ENCODE measurements at places on chromosomes 5 and 9.

- DNase-seq: no peak
Measured at GRCh38 chr5:173869316-173869715, 18.8 kb upstream of the CPEB4 start.

GRCh38 chr5:54302267-54302687 is 8.1 kb downstream of the ARL15 start:
- DNase-seq: no peak

- DNase-seq: no peak
Measured at GRCh38 chr5:58855851-58856739, 273.2 kb downstream of the RAB3C start.

DNA sequence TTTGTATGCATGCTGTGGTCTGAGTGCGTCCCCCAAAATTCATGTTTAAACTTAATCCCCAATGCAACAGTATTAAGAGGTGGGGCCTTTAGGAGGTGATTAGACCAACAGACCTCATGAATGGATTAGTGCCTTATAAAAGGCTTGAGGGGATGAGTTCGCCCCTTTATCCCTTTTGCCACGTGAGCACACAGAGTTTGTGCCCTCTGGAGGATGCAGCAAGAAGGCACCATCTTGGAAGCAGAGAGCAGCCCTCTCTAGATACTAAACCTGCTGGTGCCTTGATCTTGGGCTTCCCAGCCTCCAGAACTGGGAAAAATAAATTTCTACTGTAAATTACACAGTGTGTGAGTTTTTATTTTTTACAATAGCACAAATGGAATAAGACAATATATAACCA is 177.1 kb upstream of the SPRY4 start:
- DNase-seq: no peak

- no peak for DNase-seq
Measured at GRCh38 chr9:123368536-123369153, 12.6 kb downstream of the CRB2 start.

DNA sequence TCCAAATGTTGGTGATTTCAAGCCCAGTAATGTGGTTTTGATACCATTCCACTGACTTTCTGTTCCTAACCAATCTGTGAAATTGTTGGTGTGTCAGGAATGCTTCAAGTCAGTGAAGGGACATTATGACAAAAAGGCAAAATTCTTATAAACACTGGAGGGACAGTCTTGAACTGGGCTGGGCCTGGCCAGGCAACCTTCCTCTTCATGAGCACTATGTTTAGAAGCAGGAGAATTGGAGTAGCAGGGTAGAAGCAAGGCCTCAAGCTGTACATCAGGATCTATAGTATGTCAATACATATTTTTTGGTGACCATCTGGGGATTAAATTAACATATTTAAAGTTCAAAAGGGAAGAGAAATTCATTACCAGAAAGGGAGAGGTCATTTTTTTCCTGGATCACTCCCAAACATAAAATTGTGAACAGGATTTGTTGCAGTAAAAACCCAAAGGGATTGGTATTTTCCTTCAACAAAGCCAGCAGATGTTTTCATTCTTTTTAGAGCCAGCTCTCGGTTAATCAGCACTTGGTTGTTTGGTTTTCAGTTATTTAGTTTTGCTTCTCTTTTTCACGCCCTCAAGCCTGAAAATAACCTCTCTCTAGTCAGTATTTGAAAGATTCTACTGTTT is 77.9 kb upstream of the PIK3R1 start:
- no peak for DNase-seq

DNA sequence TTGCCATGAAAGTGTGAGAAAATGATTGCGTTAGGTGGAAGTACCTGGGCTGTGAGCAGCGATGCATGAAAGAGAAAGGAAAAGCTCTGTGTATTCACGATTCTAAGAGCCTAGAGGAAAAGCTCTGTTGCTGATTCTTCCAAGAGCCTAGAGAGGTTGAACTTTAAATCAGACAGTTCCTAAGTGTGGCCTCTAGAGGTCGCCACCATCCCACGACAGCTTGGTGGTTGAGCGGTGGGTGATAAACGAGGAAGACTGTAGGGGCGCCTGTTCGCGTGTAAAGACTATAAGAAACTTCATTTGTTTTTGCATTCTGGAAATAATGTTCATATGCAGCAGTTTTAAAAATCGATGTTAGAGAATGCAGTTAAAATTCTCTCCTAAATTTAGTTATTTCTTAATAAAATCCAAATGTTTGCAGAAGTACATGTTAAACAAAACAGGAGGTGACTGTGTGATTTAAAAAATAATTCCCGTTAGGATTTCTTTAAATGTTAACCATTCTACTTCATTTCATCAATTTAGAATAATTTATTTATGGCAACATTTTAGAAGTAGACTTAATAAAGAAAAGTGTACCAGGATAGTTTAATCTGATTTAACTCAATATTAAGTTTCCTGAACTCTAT is 107.7 kb downstream of the TENT4A start:
- DNase-seq: no peak

GRCh38 chr5:174067499-174067898 is 22.0 kb downstream of the NSG2 start:
- no peak for DNase-seq

DNA sequence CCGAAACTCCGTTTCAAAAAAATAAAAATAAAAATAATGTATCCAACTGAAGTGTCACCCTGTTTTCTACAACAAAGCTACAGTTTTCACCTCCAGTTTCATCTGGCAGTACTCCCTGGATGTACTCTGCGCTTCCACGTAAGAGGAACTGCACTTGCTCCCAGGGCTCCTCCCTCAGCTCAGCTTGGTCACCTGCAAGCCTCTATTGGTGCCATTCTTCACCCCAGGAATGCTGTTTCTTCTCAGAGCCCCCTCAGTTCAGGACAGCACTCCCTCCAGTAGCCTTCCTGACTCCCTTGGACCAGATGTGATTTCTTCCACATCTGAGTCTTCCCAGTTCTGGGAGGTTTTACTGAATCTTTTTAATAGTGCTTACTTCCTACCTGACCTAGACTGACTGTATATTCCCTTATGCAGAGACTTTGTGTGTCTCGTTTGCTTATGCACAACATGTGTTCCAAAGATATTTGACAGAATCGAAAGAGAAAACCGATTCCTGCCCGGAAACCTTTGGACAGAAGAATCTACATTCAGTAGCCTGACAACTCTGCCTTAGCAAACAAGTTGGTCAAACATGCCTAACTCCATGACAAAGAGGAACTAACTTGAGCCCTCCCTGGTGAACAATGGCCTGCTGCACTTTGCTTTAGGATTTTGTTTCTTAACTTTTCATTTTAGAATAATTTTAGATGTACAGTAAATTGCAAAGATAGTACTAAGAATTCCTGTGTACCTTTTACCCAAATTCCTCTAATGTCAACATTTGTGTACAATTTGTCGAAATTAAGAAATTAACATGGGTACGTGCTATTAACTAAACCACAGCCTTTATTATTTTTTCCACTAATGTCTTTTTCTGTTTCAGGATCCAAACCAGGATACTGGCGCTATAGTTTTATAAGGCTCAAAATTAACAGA is 814 bp downstream of the CCDC125 start:
- no peak for DNase-seq

- no peak for DNase-seq
Measured at GRCh38 chr9:109411069-109411761, 86.9 kb downstream of the PTPN3 start.

- DNase-seq: no peak
Measured at GRCh38 chr5:156835905-156836304, 14.2 kb upstream of the PPP1R2B start.

DNA sequence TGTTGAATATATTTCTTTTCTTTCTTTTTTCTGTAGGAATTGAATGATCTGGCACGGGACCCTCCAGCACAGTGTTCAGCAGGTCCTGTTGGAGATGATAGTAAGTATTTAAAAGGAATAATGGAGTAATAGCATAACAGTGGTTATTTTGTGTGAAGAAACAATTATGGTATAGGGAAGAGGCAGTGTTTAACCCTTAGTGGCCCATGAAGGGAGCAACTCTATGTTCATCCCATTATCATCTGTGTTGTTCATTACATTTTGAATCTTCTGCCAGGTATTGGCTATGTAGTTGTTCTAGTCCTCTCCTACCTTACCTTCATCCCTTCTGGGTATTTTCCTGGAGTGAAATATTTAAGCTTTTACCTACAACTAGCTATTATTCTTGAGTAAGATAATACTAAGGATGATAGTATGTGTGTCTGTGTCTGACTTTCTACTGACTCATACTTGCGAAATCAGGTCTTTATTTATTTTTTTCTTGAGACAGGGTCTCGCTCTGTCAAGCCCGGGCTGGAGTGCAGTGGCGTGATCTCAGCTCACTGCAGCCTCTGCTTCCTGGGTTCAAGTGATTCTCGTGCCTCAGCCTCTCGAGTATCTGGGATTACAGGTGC is 39.3 kb downstream of the UBE2D2 start:
- DNase-seq: no peak
